Cortex of kidney (tissue), 1 donor: ENCODE measurements at places on chromosomes 16 and 17.

DNA sequence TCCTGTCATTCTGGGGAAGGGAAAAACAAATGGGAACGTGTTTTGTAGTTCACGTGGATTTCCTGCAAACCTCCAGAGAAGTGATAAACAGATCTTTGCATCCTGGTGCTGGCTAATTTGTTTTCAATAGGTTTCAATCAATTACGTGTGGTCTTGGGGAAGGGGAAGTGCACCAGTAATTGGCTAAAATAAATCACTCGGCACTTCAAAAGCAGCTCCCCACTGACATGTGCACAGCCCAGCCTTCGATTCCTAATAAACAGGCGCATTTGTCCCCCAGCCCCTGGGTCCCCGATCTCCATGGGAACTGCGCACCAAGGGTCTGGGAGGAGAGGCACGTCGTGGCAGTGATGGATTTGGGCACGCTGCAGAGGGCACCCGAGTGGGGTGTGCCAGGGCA, 112.9 kb upstream of the GSE1 start:
- DNase-seq = no peak

DNA sequence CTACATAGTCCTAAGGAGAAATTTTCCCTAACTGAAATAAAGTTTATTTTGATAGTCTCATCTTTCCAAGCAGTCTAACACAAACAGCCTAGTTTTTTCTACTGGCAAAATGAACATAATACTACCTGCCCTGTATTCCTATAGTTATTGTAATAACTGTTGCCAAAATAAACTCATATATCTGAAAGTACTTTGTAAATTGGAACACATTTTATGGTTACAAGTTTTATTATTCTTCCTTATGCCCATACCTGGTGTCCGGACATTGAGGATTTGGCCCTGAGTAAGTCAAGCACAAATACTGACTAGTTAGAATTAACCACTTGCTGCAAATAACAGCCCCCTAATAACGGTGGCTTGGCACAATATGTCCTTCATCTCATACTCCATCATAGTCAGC, 120.4 kb upstream of the TOM1L1 start:
- DNase-seq = no peak

GRCh38 chr16:29858149-29858849, 4.7 kb downstream of the CDIPT start:
- DNase-seq = no peak

- DNase-seq = no peak
These were observed 3.6 kb upstream of the LHX1 start for GRCh38 chr17:36933512-36934143.

- DNase-seq = no peak
These were observed 149.2 kb downstream of the MAF start for GRCh38 chr16:79451196-79451816.

GRCh38 chr16:20181416-20181815, 107.7 kb upstream of the GPR139 start:
- no peak for DNase-seq

GRCh38 chr17:39196241-39196807, 1.1 kb downstream of the CACNB1 start:
- no peak for DNase-seq

GRCh38 chr17:13477180-13477611, 124.5 kb downstream of the HS3ST3A1 start:
- DNase-seq = no peak

DNA sequence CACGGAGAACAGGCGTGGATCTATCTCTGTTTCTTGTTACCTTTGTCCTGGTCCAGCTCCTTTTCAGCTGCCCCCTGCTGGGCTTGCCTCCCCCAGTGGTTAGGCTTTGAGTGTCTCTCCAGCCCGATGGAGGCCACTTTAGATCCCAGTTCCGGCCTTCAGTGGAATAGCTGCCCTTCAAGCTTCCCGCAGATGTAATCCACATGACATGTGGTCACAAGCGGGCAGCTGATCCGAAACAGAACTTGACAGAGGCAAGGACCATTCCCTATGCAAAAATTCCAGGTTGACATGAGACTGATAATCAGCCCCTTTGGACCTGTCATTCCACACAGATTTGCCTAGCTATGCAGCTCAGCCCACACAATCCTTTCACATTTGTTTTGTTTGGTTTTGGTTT, 40.6 kb upstream of the AQP8 start:
- no peak for DNase-seq

GRCh38 chr16:49019831-49020230, 261.8 kb downstream of the CBLN1 start:
- no peak for DNase-seq

- no peak for DNase-seq
These were observed 44.6 kb downstream of the GNA13 start for GRCh38 chr17:65011966-65012365.

DNA sequence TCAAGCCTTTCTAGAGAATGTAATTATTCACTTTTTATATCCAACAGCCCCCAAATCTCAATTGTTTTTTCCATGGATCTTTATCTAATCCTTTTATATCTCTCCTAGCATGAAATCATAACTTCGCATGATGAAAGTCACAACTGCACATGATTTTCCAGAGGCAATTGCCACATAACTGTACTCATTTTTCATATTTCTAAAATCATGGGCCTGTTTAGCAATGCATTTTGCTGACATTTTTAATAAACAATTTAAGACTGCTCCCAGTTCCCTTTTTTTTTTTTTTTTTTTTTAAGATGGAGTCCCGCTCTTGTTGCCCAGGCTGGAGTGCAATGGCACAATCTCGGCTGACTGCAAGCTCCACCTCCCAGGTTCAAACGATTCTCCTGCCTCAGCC, 83.5 kb downstream of the VMP1 start:
- no peak for DNase-seq

GRCh38 chr16:72736074-72736473, 311.9 kb downstream of the ZFHX3 start:
- no peak for DNase-seq

DNA sequence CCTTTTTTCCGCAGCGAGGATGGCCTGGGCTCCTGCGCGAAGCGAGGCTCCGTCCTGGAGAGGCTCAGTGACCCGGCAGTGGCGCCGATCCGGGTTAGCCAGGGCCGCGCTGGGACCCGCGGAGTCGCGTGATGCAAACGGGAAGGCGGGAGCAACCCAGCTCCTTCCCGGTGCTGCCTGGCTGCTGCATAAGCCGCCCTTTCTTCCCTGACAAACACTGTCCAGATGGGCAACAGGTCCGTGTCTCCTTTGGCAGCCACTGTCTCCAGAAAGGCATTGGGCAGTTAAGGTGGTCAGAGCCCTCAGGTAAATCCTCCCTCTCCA, 21.8 kb upstream of the ZNHIT3 start:
- no peak for DNase-seq

DNA sequence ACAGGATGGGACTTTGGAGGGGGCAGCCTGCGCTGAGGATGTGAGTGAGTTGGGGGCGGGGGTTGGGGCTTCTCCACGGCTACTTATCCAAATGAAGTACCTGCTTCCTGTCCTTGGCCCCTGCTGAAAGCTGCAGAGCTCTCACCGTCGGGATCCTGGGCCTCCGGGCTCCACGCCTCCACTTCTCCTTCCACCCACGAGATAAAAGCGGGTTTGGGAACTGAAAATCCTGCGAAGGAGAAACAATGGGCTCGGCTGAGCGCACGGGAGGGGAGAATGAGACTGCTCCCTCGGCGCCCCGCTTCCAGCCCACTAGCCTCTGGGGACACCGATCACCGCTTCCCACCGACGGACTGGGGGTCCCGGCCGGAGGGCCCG, 486 bp downstream of the ZNF785 start:
- DNase-seq = no peak

- no peak for DNase-seq
These were observed 36.4 kb downstream of the MAP2K6 start for GRCh38 chr17:69450918-69451317.

GRCh38 chr17:19709841-19710240, 6.5 kb downstream of the SLC47A2 start:
- DNase-seq = no peak

GRCh38 chr17:49987681-49988441, 7.2 kb downstream of the DLX3 start:
- DNase-seq = no peak

DNA sequence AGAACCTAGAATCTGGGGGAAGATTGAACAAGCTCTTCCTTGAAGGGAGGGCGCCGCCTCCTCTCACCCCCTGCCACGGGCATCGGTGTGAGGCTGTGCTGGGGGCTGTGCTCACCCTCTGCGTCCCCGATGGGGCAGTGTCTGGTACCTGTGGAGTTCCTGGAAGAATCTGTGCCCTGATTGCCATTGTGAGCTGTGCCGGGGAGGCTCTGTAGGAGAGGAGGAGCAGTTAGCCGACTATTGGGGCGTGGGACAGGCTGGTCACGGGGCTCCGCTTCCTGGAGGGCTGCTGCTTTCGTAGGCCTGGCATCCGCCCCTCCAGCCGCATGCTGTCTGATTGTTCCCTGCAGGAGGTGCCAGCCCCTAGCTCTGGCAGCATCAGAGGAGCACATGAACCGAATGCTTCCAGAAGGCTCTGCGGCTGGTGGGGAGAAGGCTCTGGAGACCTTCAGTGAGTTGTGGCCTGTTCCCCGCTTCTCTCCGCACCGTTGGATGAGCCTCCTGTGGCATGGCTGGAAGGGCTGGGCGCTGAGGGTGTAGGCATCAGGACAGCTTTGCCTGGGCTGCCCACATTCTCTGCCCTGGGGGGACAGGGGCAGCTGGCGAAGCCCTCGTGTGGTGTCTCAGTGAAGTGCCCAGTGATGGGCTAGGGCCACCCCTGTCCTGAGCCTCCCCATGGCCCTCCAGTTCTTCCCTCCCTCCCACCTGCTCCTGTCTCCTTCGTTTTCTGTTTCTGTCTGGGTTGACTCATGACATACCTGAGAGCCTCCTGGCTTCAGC, 86.9 kb downstream of the SEC14L1 start:
- DNase-seq = no peak

GRCh38 chr16:55408661-55409060, 70.3 kb upstream of the MMP2 start:
- DNase-seq = no peak

GRCh38 chr17:45221081-45222013, at the start of gene FMNL1:
FMNL1 (plus strand) TSS chr17:45221885; CDS start chr17:45222125, 240 bp downstream.
- no peak for DNase-seq

DNA sequence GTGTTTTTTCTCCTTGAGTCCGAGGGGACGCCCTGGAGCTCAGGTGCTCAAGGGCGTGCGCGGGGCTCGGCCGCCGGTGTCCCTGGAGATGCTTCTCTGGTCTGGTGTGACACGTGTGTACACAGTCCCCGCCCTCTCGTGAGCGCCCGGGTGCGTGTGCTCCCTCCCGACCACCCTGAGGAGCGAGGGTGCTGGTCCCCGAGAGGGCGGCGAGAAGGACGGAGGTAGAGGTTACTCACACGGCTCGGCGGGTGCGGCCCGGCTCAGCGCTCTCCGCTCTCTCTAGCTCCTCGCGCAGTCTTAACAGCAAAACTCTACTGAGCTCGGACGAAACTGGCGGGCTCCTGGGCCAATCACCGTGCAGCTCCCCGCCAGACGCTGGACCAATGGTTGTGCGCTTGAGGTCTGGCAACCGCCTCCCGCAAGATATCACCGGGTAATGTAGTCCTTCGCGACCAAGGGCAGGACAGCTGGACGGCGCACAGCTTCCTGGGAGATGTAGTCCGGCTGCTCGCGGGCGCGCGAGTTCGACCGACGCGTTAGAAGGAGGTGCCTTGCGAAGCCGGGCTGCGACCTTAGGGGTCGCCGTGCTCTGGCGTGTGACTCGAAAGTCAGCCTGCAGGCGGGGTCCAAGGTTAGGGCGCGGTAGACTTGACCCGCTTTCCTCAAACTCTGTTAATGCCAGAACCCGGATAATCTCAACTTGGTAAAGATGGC, at the start of gene SLC25A19:
Gene SLC25A19, minus strand, starts transcription at position 319 of the 717 bp plus-strand sequence. CDS start 2,669 bp downstream, outside the sequence.
- peak; percentile 71 for DNase-seq

- DNase-seq = no peak
These were observed 14.5 kb upstream of the KRTAP9-2 start for GRCh38 chr17:41211845-41212466.

DNA sequence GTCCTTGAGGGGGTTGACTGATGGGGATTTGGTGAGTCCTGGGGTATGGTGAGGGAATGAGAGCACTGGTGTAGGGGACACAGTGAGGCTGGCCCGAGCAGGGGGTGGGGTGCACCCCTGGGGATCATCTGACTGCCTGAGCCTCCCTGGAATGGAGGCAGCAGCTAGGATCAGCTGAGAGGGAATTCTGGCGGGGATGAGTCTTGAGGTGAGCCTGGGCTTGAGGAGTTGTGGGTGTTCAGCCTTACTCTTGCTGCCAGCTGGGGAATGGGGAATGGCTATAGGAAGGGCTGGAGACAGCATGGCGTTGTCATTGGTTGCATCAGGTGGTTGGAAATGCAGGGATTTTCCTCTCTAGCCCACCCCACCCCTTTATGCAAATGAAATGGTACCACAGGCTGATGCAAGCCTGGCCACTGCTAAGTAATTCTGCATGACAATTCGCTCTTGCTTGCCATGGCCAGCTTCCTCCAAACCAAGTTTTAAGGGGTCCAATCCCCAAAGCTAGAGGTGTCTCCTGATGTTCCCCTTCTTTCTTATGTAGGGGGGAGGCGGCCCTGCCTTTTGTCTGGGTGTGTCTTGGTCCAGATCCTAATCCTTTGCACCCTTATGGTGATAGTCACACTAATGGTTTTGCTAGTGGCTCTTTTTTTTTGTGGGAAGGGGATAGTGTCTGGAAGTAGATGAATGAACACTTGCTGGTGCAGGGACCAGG, 7.5 kb downstream of the NFE2L1 start:
- DNase-seq = no peak

DNA sequence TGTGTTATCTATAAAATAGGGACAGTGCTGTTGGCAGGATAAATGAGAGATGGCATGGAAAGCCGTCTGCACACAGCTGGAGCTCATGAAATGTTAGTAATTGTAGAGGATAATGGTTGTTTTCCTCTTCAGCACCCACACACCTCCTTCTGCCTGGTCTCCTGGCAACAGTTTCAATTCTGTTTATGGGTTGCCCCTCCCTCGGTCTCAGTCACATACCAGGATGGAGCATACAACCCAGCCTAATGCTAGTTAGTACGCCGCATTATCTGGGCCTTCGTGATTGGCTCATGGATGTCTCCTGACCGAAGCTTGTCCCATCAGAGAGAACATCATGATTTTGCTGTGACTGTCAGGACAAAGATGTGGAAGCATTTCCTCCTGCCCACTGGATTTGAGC, 126.2 kb upstream of the WSCD1 start:
- DNase-seq = no peak

DNA sequence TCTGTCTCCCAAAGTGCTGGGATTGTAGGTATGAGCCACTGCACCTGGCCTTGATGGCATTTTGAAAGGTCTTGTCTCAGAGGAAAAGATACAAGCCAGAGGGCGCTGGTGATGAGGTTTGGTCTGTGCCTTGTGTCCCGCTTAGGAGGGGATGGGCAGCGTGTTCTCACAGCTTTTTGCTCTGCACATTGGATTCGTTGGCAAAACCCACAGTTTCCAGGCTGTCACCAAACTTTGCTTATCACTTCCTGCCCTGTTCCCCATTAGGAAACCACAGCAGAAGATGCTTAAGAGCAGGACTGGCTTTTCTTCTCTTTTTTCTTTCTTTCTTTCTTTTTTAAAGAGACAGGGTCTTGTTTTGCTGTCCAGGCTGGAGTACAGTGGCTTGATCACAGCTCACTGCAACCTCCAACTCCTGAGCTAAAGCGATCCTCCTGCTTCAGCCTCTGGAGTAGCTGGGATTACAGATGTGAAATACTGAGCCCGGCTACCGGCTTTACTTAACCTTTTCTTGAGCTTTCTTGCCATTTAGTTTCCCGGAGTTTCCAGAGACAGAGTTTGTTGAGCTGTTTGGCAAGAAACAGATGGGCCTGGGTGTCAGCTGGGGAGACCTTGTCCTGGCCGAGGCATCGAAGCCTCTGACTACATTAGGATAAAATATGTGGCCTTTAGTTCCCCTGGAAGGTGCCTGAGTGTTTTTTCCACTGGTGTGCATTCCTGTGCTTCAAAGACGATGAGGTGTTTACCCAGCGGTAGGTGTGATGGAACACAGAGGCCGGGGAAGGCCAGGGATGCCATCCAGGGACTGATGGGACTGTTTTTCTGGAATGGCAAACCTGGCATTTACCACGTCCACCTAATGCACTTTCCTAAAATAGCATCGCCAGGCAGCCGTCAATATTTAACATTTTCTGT, 112.9 kb downstream of the ABCC1 start:
- DNase-seq = no peak
